ENCODE measurements at places on chromosomes 3 and 15.

DNA sequence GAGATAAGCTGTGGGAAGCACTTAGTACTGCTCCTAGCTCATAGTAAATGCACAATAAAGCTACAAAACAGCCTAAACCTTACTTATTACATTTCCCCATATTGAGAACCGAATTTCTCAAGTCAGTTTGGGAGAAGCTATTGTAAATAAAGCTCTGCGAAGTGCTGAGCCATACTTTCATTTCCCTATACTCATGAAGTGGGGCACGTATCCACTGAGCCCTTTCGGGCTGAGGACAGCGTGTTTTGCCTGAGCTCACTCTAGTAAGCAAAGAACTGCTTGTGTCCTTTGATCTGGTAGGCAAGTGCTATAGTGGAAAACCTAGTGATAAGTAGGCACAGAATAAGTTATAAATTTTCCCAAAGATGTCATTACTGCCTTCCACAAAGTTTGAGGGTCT is 165.0 kb downstream of the RSL24D1 start:
- no peak for DNase-seq

DNA sequence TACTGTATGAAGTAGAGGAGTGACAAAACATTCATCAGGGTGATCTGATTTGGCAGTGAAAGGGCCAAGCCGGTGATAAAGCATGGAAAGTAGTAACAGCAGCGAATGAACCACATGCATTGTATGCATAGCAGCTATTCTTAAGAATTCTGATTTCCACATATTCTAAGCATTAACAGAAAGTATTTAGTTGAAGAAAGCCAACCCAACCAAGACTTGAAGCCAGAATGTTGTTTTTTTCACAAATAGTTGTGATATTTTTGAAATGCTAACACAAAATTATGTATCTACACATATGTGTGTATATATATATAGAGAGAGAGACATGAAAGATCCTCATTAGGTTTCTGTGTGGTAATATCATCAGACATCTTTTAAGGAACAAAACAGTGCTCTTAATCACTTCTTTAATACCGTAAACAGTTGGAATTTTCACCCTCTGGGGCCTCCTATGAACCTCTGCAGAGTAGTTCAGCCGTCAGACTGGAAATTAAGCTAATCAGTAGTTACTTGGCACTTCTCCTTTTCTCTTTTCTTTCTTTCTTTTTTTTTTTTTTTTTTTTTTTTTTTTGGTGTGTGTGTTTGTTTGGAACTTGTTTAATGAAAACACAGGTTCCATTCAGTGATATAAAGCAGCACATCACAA is 139.6 kb downstream of the CMSS1 start:
- no peak for DNase-seq

- DNase-seq = peak; percentile 64
These were observed 60.2 kb downstream of the AGBL1 start for GRCh38 chr15:86139828-86140227.

GRCh38 chr3:116148881-116149851 is 296.1 kb downstream of the LSAMP start:
- DNase-seq = no peak

GRCh38 chr15:92886042-92886537 is 14.0 kb upstream of the CHD2 start:
- DNase-seq = no peak

GRCh38 chr3:134625885-134626741 is 24.7 kb downstream of the KY start:
- DNase-seq = no peak

DNA sequence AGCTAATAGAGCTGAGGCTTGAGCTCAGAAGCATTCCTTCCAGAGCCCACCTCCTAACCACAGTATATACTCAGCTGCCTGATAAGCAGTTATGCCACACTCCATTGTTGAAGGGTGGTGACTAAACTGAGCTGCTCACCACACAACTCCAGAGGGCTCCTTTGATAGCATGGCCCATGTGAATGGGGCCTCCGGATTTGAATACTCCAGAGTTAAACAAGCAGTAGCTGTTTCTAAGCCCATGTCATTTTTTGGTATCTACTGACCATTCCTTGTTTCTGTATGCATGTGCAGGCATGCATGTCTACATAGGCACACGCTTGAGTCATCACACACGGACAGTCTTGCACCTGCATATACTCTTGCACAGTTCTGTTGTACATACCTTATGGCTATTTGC is 28.9 kb downstream of the IGSF10 start:
- no peak for DNase-seq

GRCh38 chr3:171704002-171704401 is 106.3 kb downstream of the PLD1 start:
- DNase-seq = peak; percentile 30

GRCh38 chr3:143783851-143784370 is 64.4 kb downstream of the SLC9A9 start:
- DNase-seq = no peak

GRCh38 chr3:43411429-43411828 is 125.1 kb downstream of the SNRK start:
- no peak for DNase-seq

DNA sequence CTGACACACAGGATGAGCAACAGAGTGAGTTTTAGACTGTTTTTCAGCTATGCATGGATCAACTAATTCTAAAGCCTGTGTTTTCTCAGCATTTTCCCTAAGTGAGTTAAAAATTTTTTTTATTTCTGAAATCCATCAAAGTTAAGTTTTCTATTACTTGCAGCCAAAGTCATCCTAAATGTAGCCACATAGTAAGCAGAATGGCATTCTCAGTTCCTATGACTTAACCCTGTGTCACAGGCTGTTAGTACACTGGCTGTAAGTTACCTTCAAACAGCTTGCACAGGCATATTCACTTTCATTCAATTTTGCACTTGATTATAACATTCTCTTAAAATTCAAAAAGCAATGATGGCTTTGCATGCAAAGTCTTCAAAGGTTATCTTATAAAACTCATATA is 368.2 kb downstream of the OCA2 start:
- no peak for DNase-seq

- no peak for DNase-seq
These were observed 4.5 kb downstream of the EIF4A2 start for GRCh38 chr3:186787642-186788481.

DNA sequence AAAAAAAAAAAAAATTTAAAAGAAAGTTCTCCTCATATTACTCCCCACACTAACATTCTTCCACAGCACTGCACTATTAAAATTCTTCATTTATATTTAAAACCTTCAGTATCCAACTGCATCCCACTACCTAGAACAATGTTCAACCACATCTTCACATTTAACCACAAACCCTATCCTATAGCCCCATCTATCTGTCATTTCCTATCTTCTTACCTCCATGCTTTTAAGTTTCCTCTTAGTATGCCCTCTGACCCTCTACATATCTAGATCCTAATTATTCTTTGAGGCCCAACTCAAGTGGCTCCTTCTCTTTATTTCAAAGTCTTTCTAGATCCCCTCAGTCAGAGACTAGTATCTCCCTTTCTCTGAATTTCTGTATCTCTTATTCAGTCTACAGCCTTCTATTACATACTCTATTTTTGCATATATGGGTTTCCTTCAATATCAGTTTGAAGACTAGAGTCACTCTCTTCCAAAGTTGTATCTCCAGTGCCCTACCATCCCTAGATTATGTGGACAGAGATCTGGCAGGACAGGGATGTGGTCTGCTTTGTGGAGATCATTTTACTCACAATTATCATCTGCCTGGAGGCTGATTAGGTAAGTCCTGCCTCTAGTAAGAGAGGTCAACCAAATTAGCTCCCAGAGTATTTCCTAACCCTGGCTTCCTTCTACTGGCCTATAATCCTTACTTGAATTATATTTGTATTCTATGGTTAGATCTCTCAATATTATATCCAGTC is 1.4 kb downstream of the CIAO2A start:
- no peak for DNase-seq

DNA sequence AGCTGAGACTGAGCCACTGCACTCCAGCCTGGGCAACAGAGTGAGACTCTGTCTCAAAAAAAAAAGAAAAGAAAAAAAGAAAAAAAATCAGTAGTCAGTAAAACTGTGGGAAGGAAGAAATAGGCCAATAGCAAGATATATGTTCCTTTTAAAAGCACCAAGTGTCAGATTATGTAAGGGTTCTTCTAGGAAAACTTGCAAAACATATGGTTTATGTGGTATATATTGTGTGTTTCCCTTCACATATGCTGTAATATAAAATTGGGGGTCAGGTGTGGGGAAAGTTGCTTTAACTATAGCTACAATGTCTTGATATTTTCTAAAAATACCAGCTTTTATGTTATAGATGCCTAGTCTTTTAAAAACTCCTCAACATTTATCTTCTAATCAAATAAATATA is 64.6 kb downstream of the ESYT3 start:
- no peak for DNase-seq

GRCh38 chr15:83654379-83655236 is 685 bp downstream of the ADAMTSL3 start:
- DNase-seq = no peak

DNA sequence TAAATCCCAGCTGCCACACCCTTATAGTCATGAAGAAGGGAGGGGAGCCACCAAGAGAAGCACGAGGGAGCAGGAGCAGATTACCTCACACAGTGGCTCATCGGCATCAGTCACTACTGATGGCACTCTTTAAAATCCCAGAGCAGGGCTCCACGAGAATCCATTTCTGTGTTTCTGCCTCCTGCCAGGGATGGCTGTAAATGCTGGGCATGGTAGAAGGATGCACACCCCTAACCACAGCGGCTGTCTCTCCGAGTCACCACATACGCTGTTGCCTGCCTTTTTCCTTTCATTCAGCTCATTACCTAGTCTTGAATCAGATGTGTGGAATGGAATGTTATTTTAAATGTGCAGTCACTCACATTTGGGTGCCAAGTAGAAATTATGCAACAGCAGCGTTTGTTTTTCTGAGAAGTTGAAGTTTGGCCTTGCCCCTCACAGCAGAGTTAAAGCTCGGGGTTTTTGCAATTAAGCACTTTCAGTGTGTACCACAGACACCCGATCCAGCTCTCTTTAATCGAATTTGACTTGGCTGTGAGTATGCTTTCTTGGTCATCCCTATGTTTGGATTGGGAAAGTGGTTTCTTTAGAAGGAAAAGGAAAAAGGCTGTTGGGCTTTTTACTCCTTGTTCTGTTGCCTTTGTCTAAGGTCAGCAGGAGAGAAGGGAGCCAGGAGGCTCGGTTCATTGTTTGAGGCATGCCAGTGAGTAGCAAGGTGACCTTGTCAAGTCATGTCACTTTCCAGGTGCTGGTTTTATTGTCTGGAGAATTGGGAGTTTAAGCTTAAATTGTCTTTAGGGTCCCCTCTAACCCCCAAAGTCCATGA is 284.2 kb upstream of the TPM1 start:
- no peak for DNase-seq

GRCh38 chr15:46317029-46317428 is 682.2 kb downstream of the SQOR start:
- DNase-seq = no peak

GRCh38 chr3:22257252-22257651 is 506.2 kb upstream of the ZNF385D start:
- no peak for DNase-seq

- DNase-seq = no peak
These were observed 27.6 kb downstream of the C2CD4A start for GRCh38 chr15:62094388-62094787.

- DNase-seq = no peak
These were observed 194.8 kb upstream of the DPH6 start for GRCh38 chr15:35740761-35741160.

- DNase-seq = no peak
These were observed 32.1 kb upstream of the C3orf38 start for GRCh38 chr3:88117683-88118082.

DNA sequence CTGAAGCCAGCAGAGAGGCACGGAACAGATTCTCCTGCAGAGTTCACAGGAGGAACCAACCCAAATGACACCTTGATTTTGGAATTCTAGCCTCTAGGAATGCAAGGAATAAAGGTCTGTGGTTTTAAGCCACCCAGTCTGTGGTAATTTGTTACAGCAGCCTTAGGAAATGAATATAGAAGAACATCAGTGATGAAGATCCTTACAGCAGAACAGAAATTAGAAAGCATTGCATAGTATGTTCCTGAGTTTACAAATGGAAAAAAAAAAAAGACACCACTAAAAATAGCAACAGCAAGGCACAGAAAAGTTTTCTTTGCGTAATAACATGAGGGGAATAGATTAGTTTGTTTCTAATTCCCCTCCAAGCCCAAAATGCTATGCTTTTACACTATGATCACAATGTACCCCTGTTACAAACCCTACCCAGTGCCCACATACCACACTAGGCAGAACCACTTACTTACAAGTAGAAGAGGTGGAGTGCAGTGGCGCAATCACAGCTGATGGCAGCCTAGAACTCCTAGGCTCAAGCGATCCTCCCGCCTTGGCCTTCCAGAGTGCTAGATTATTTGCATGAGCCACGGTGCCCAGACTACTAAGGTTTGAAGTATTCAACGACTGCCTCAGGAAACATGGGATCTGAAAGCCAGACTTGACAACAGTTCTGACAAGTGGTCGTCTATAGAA is 84.3 kb downstream of the SHQ1 start:
- no peak for DNase-seq

DNA sequence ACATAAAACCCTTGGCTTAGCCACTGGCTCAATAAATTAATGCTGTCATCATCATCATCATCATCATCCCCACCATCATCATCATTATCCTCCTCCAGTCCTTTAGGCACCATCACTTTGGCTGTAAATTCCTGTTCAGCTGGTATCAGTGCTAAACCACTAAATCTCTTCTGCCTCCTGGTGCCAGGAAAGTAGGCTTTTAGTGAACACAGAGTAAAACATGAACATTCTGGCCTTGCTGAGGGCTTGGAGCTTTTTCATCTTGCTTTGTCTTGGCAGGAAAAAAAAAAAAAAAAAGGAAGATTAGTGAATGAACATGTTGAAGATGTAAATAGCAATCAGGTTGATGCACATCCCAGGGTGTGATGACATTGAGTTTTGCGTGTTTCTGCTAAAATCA is 67.3 kb upstream of the EIF1B start:
- DNase-seq = no peak

GRCh38 chr3:126911162-126912026 is 71.5 kb upstream of the PLXNA1 start:
- peak; percentile 74 for DNase-seq

DNA sequence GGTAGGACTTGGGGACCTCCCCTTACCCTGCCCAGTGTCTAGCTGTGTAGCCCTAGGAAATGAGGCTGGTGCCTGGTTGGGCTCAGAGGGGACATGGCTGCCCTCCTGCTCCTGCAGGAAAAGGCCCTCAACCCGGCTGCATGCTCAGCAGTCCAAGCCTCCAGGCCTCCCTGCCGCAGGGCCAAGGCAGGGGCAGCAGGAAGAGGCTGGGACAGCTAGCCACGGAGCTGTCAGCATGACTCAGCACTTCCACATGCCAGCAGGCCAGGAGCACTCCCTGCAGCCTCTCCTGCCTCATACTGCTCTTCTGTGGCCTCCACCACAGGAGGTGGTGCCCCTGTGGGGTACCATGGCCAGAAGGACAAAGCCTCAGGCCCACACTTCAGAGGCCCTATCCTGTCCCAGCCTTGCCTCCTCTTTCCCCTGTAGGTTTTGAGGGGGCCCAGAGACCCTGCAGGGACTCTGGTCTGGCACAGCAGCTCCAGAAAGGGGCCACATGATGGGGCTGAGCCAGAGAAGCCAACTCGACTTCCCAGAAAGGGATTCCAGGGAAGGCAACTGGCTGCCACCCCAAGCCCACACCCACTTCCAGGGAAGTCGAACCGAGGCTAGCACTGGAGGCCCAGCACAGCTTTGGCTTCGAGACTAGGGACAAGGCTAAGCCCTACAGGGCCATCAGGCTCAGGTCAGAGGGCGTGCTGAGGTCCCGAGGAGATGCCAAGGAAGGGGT is 19.5 kb downstream of the TKT start:
- no peak for DNase-seq

GRCh38 chr3:128553560-128553959 is 60.6 kb upstream of the GATA2 start:
- DNase-seq = no peak

GRCh38 chr3:34929036-34929435 is 710.3 kb upstream of the ARPP21 start:
- DNase-seq = no peak

All from stimulated activated CD8-positive, alpha-beta memory T cell treated with anti-CD3 and anti-CD28 coated beads, Interleukin-4, amount 100 ng/mL, for 48 hours (primary cell).